HCT116 (cell line): ENCODE measurements at places on chromosomes 3 and 15. TPM values are rescaled to one million over a fixed set of nuclear protein-coding genes. Genes with fewer than 3 reads are reported as not detected.

The BFSP2 gene
- total RNA-seq = not detected

The PATL2 gene
- 1.2 TPM for total RNA-seq

The PLSCR4 gene
- total RNA-seq = 4.1 TPM

The CTXN2 gene
- total RNA-seq = not detected

The RTP3 gene
- not detected for total RNA-seq

The SKOR1 gene
- total RNA-seq = 0.81 TPM

The CCR8 gene
- total RNA-seq = not detected

The GHRL gene
- total RNA-seq = not detected

The GOLGA8T gene
- total RNA-seq = not detected

The CLRN1 gene
- total RNA-seq = not detected

The AGBL1 gene
- total RNA-seq = not detected

The WDR93 gene
- 0.42 TPM for total RNA-seq

The KCNAB1 gene
- total RNA-seq = not detected

The MNS1 gene
- total RNA-seq = 1.9 TPM

The FBLN2 gene
- total RNA-seq = 0.39 TPM

The BNC1 gene
- total RNA-seq = not detected

The PRRT3 gene
- total RNA-seq = 0.96 TPM

The NOX5 gene
- 0.91 TPM for total RNA-seq

The PEX5L gene
- total RNA-seq = not detected

The MED12L gene
- total RNA-seq = 6.4 TPM

The SCAP gene
- 67.6 TPM for total RNA-seq
